ENCODE measurements at places on chromosomes 2 and 18. TPM values are rescaled to one million over a fixed set of nuclear protein-coding genes. Genes with fewer than 3 reads are reported as not detected.

- DNase-seq, result no peak
Observed at GRCh38 chr2:120531863-120532600, 186.1 kb downstream of the INHBB start.

GRCh38 chr18:78407466-78407844 lies 572.2 kb upstream of the SALL3 start:
- DNase-seq, result no peak

DNA sequence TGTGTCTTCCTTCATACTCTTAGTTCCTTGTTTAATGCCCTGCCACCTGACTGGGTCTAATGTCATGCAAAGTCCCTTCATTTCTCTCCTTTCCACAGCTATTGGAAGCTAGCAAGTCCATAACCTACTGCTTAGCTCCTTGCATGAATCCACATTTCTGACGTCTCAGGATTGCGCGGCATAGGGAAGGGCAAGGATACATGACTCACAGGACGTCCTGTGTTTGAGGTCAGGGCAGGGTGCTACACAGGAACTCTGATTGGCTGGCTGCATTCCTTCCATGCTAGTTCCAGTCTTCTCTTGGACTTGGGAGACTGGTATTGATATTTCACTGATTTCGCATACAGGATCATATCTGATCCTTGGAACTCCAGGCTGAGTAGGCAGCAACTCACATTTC lies 137.9 kb downstream of the CDH2 start:
- DNase-seq, result no peak

NT5C1B gene
- polyA plus RNA-seq, result 0.28 TPM

- DNase-seq, result peak; percentile 27
Observed at GRCh38 chr2:28004086-28004485, 113.6 kb downstream of the BABAM2 start.

DNA sequence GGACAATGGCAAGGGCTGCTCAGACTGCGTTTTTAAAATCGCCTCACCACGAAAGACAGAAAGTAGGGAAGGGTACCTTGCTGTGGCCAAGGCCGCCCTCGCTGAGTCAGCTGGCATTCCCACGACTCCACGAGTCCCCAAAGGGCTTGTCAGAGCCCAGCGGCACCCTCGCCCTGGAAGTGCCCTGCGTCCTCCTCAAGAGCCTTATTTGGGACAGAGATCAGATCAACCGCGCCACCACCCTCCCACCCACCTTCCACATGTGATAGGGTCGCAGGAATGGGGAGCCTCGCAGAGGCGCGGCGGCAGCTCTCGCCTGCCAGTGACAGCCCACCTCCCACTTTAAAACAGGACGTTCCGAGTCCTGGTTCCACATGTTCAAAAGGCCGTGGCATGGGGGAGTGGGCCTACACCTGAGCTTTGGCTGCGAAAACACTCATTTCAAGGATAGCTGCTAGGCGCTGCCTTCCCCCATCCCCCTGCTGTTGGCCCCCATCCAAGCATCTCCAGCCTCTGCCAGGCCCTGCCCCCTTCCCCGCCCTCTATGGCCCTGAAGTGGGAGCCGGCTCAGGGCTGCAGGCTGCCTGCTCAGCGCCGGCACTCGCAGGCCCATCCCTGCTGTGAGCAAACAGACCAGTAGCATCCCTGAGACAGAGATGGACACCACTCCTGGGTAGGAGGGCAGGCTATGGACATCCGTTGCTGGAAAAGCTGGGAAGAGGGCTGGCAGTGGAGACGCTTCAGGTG lies 38.1 kb upstream of the ARHGEF4 start:
- DNase-seq, result peak; percentile 34

DNA sequence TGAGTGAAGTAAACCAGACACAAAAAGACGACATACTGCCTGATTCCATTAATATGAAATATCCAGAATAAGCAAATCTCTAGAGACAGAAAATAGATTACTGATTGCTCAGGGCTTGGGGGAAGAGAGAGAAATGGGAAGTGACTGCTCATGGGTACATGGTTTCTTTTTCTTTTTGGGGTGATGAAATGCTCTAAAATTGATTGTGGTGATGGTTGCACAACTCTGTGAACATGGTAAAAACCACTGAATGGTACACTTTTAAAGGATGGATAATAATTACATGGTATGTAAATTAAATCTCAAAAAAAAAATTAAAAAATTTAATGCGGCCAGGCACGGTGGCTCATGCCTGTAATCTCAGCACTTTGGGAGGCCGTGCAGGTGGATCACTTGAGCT lies 39.3 kb downstream of the RPL31 start:
- DNase-seq, result no peak

PNPT1 gene
- 13.8 TPM for polyA plus RNA-seq

GRCh38 chr18:44518091-44518615 lies 162.5 kb upstream of the SETBP1 start:
- DNase-seq, result no peak

DNA sequence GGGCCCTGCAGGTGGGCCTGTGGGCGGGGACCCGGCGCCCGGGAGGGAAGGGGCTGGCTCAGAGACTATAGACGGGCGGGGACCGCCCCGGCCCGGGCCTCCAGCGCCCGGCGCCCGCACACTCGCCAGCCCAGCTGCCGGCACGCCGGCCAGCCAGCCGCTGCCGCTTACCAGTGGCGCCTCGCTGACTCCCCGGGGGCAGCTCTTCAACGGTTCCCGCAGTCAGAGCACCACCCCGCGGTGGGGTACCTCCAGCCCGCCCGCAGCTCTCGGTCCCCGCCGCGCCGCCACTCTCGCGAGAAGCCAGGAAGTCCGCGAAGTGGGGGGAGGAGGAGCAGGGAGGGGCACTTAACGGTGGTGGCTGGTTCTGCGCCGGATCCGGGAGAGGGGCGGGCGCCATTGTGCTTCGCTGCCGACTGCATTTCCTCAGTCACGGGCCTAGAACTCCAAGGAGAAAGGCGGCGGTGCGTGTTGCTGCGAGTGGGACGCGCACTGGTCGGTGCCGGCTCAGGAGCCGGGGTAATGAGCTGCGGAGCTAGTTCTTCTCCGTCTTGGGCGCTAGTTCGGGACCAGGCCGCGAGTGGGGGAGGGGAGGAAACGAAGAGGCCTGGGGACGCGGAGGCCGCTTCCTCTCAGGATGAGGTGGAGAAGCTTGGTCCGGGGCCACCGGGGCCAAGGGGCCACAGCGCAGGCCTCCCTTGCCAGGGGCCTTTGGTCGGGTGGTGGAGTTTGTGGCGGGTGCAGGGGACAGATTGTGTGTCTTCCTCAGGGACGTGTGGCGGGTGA lies at the start of gene MARCHF7:
TSS of gene MARCHF7 (plus strand) at position 364 of the 786 bp plus-strand sequence. CDS start 16,517 bp downstream, outside the sequence.
- peak; percentile 96 for DNase-seq

IL18RAP gene
- polyA plus RNA-seq, result 0.16 TPM

DNA sequence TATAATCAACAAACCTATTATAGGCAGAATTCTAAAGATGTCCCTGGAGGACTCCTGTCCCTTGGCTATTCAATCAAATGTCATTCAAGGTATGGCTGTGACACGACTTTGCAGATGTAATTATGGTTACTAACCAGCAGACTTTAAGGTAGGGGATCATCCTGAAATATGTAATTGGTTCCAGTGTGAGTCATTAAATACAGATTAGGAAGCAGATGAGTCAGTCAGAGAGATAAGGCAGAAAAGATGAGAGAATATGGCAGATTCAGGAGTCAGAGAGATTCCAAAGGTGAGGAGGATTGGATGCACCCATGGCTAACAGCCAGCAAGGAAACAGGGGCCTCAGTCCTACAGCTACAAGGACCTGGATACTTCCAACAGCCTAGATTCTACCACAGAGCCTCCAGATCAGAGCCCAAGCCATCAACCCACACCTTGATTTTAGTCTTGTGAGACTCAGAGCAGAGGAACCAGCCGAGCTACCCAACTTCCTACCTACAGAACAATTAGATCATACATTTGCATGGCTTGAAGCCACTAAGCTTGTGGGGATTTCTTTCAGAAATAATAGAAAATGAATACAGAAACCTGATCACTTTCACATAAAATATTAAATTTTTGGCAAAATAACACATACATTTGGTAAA lies 11.2 kb upstream of the PROM2 start:
- DNase-seq, result no peak

DNA sequence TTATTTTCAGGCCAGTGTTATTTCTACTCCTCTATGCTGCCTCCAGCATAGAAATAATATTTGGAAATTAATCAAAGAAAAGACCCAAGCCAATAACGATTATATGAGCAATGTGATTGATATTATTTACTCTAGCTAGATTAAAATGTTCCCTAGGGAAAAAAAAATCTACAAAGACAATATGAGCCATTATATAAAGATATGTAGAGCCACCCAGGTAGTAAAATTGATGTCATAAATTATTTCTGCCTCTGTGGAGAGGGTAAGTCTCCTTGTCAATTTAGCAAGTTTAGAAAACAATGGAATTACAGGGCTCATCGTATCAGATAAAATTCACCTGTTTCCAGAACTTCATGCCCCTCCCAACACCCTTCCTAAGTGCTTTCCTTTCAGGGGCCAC lies 202.9 kb downstream of the RDH14 start:
- no peak for DNase-seq

- no peak for DNase-seq
Observed at GRCh38 chr2:98782570-98782969, 51.6 kb upstream of the MGAT4A start.

GKN2 gene
- 0.15 TPM for polyA plus RNA-seq

- peak; percentile 75 for DNase-seq
Observed at GRCh38 chr18:49898421-49898820, 85.1 kb upstream of the ACAA2 start.

DNA sequence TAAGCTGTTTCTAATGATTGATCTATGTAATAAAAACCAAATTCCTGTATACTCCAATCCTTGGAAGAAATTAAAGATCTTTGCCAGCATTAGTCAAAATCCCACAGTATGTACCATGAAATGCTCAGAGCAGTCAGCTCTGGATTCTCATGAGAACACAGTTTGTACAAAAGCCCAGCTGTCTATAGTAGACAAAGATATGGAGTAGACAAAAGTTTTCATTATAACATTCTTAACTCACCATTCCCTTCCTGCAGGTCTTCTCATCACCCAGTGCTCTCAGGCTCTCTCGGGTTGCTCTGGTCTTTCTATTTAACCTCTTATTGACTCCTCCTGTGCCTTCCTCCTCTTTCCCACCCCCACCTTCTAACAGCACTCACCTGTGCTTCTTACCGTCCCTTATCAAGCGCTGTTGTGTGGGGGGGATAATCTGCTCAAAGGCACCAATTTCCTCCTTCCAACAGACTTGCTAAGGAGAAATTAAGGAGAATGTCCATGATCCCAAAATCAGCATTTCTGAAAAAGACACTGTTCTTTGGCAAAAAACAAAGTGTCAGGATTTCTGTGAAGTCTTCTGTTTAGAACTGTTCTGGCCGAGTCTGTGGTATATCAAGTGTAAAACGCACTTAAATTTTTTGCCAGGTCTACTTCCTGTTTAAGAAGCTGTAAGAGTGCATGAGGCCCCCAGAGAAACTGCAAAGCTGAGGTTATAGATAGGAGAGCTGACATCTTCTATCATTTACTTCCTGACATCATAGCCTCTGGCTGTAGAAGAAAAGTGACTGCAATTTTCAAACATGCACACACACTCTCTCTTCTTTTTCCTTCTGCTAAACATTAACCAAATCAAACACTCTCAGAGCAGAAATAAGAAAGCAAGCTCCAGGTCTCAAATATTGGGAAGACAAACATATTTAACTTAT lies 144.1 kb downstream of the EVA1A start:
- DNase-seq, result peak; percentile 45

- no peak for DNase-seq
Observed at GRCh38 chr2:241719093-241719492, 15.3 kb upstream of the D2HGDH start.

GRCh38 chr2:196181484-196181883 lies 10.1 kb upstream of the STK17B start:
- DNase-seq, result no peak

AOX1 gene
- polyA plus RNA-seq, result 1.1 TPM

ASPRV1 gene
- polyA plus RNA-seq, result 2.4 TPM

DNA sequence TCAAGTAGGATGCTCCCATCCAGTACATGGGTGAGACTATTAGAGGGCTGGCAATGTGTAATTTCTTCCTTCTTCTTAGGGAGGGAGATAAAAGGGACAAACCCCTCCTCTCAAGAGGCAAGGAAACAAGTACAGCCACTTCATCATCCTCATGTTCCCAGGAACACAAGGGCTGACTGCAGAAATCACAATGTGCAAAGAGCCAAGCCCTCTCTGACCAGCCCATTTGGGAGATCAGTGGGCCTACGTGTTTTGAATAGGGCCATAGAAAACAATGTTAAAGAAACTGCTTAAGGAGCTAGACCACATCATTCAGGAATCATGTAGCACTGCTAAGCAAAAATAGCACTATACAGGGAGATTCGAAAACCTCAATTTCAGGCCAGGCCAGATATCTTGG lies 97.4 kb downstream of the ACTR2 start:
- DNase-seq, result no peak

GRCh38 chr2:96260387-96261260 lies 5.2 kb downstream of the TMEM127 start:
- DNase-seq, result no peak

DNA sequence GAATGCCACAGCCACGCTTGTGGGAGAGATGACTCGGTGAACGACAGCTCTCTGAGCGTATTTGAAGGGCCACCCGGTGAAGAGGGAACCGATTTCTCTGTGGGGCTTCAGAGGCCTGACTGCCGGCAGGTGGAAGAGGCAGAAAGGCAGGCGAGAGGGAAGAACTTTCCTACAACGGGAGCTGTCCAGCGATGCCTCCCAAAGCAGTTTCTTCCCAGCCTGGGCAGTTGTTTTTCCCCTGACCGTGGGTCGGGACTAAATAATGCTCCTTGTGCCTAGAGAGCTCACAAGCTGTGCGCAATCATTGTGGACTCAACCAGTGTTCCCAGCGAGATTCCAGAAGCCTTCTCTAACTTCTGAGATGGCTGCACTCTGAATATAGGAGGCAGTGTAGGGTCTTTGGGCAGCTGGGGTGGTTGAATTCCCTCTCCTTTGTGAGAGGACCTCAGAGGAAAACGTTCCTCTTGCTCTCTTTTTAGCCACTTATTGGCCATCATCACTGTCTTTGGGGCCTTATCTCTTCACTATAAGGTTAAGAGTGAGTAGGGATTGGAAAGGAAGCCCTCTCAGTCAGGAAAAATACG lies 710 bp downstream of the SEC11C start:
- peak; percentile 61 for DNase-seq

- DNase-seq, result no peak
Observed at GRCh38 chr2:104812286-104812685, 41.6 kb upstream of the POU3F3 start.

GRCh38 chr18:76932026-76932819 lies 109.9 kb downstream of the ZNF236 start:
- DNase-seq, result no peak

Measured in muscle of back (tissue), 13 donors.